ENCODE measurements at places on chromosomes 2 and 18. TPM values are rescaled to one million over a fixed set of nuclear protein-coding genes. Genes with fewer than 3 reads are reported as not detected.

Gene PDE11A
- total RNA-seq: 0.33 TPM

Gene POTEJ
- total RNA-seq: not detected

Gene MAP3K19
- total RNA-seq: 45.7 TPM

Gene AFF3
- total RNA-seq: 46.1 TPM

Gene FEV
- total RNA-seq: not detected

Gene LAPTM4A
- 196 TPM for total RNA-seq

Gene GBX2
- total RNA-seq: not detected

GRCh38 chr2:170685591-170685990 is 29.5 kb upstream of the SP5 start:
- DNase-seq: no peak

DNA sequence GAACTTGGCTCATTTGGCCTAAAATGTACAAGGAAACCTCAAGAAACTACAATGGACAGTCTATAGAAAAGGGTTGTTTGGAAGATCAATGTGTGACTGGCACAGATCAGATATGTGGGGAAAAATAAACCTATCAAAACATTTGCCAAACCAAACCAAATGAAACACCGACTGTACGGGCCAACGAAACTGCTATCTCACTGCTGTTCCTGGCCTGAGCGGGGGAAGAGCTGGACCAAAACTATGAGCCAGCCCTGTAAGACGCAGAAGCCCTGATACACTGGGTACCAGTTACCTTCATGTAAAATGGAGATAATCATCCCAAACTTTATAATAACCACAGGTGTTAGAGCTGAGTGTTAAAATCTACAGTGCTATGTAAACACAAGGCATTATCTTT is 11.7 kb downstream of the CDC42EP3 start:
- DNase-seq: no peak

GRCh38 chr2:66515743-66516142 is 80.8 kb downstream of the MEIS1 start:
- DNase-seq: no peak

DNA sequence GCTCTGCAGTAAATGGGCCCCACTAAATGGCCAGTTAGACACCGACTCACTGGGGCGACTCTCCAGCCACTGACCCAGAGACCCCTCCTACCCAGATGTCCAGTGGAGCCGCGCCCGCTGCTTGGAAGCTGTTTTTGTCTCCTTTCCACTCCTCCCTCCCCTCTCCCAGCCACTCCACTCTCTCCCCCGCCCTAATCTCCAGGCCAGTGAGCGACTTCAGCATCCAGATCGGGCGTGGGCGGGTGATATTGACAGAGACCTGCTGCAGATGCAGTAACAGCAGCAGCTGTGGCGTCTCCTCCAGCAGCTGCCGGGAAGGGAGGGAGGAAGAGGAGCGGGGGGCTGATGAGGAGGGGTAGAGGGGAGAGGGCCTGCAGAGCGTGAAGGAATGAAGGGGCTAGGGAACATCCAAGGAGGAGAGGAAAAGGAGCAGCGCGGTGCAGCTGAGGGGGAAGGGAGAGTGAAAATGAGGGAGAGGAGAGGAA is at the start of gene SCN7A:
Gene SCN7A (minus strand): TSS at position 110 of the 485 bp plus-strand sequence. CDS start 16,553 bp downstream, outside the sequence.
- DNase-seq: peak; percentile 59

- peak; percentile 32 for DNase-seq
These were observed 166.4 kb downstream of the PDE11A start for GRCh38 chr2:177906041-177906718.

DNA sequence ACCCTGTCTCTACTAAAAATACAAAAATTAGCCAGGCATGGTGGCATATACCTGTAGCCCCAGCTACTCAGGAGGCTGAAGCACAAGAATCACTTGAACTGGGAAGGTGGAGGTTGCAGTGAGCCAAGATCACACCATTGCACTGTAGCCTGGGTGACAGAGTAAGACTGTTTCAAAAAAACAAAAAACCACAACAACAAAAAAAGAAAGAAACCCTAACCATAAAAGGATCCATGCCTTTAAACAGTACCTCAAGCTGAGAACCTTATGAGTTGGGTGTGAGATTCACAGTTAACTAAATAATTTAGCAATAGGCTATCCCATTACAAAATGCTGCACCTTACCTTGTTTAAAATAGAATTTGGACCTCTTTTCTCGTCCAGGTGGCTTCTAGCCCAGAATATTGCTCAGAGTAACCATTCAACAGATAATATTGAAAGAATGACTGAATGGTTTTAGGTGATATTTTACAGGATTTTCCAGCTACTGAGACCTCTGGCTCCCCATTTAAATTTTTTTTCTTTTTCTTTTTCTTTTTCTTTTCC is 6.4 kb downstream of the DPYSL5 start:
- DNase-seq: no peak

- DNase-seq: no peak
These were observed 46.6 kb downstream of the BCL2L11 start for GRCh38 chr2:111167076-111167862.

- DNase-seq: no peak
These were observed 945.7 kb upstream of the LRRTM1 start for GRCh38 chr2:81250270-81250669.

Measured in upper lobe of left lung (tissue), 6 donors.